Cortex of kidney (tissue), 1 donor: ENCODE measurements at places on chromosomes 6 and 20.

GRCh38 chr6:1689141-1689540 is 79.4 kb downstream of the FOXC1 start:
- no peak for DNase-seq

GRCh38 chr6:87197547-87197946 is 42.2 kb downstream of the ZNF292 start:
- no peak for DNase-seq

- DNase-seq: no peak
Measured at GRCh38 chr6:8881663-8882062, 446.3 kb upstream of the SLC35B3 start.

- no peak for DNase-seq
Measured at GRCh38 chr6:110999634-111000270, 17.9 kb downstream of the RPF2 start.

DNA sequence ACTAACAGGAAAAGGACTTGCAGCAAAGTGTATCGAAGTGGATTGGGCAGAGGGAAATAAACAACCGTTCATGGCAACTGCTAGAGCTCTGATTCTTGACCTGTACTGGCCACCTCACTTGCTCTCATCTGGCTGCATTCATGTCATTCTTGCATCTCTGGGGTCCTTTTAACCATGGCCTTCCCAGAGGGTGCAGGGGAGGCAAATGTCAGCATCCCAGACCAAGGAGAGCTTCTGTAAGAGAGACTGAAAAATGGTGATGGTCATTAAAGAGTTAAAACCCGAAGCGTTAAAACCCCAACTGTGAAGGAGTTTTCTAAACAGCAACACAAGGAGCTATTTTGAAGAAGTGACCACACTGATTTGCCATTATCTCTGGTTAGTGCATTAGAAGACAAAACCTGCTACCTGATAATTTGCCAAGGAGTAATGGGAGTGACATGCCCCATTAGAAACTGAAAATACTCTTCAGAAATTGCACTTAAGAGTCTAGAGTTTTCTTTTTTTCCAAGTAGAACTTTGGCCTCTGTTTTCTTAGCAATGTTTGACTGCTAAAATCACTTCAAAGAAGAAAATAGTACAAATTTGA is 62.4 kb downstream of the APCDD1L start:
- no peak for DNase-seq

GRCh38 chr20:56465997-56466396 is 2.4 kb upstream of the RTF2 start:
- no peak for DNase-seq

- no peak for DNase-seq
Measured at GRCh38 chr6:164085091-164086075, 670.9 kb downstream of the QKI start.

GRCh38 chr20:45892049-45892825 is 1.1 kb downstream of the CTSA start:
- no peak for DNase-seq

GRCh38 chr6:107314531-107314939 is 144.8 kb downstream of the PDSS2 start:
- DNase-seq: no peak

- DNase-seq: no peak
Measured at GRCh38 chr20:4026093-4026601, 10.8 kb upstream of the RNF24 start.

GRCh38 chr20:59777331-59777725 is 156.1 kb downstream of the SYCP2 start:
- no peak for DNase-seq

- no peak for DNase-seq
Measured at GRCh38 chr6:163780994-163781393, 366.5 kb downstream of the QKI start.

GRCh38 chr6:11392778-11393507 is 144.6 kb upstream of the TMEM170B start:
- DNase-seq: no peak

- no peak for DNase-seq
Measured at GRCh38 chr6:56551409-56552120, 91.1 kb downstream of the DST start.

DNA sequence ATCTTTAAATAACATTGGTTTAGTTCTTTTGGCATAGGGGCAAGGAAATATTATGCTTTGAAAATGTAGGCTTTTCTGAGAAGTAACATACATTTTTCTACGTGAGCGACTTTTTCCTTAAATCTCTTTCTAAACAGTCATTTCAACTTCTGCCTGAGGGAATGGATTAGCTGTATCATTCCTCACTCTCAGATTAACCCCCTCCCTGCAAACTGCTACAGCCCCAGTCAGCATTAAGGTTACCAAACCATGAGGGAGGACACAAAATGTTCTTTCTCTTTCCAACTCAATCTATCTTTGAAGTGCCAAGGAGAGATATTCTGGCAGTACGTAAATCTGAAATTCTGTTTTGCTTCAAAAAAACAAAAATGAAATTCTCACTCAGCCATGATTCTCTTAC is 231.3 kb upstream of the FLRT3 start:
- DNase-seq: no peak

DNA sequence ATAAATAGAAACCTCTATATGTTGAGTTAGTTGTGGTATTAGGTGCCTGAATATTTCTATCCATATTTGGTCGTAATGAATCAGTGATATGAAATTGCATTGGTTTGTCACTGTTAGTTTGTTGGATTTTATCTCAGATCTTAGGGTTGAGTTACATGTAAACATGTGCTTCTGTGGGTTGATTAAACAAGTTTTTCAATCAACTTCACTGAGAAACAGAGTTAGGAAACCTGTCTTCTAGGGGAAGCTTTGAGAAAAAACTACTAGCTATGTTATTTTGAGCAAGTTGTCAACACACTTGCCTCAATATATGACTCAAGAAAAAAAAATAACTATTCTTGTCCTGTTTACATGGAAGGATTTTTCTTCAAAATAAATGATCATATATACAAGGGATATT is 14.8 kb upstream of the ADGB start:
- no peak for DNase-seq

- no peak for DNase-seq
Measured at GRCh38 chr20:58330687-58331086, 21.2 kb downstream of the RAB22A start.

DNA sequence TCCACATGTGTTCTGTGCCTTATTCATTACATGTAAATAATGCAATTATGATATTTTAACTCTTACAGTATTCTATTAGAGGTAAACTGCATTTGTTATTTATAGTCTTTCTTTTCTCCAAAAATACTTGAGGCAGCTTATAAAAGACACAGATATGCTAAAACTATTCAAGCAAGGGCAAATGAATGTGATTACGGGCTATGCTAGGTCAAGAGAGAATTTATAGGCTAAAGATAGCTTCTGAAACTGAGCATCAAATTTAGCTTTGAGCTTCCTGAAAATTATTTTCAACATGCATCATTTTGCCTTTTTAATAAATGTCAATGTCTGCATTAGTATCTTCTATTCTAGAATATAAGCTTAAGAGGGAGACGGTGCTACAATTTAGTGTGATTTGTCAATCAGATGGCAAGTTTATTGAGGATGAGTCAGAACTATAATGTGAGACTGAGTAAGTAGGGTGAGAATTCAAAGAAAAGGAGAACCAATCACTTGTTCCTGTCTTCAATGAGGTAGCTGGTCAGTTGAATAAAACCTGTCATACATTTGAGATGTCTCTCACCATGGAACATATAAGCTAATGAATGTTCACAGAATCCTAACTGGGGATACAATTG is 669.4 kb upstream of the CITED2 start:
- no peak for DNase-seq

DNA sequence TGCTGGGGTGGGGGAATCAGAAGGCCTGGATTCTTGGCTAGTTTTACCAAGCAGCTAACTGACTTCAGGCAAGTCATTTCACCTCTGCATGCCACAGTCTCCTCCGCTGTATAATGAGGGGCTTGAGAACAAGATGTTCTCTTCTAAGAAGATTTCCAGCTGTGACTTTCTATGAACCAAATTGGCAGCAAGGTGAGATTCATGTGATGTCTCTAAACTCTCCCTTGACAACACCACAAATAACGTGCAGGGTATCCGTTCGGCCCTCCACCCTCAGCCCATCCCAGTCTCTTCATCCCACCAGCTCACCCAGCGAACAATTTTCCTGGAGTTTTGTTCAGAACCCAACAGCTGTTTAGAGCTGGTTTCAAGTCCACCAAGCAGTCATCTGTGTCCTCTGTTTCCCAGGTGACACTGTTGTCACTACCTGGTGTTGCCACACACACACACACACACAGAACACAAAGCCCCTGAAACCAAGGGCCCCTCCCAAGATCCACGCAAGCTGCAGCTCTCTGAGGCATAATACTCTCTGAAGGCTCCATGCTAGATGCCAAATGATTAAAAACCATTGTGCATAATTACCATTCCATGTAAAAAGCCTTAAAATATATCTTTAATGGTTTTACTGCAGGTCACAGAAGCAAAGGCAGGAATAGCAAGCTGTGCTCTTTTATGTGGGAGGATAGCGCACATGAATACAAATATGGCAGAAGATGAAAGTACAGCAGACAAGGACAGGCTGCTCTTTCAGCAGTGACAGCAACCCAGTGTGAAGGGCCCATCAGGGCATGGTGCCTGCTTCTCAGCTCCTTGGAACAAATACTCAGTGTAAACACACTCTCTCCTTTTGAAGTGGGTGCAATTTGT is 48.2 kb downstream of the ARHGAP18 start:
- DNase-seq: no peak

GRCh38 chr20:3744806-3745685 is 12.6 kb downstream of the HSPA12B start:
- DNase-seq: no peak

DNA sequence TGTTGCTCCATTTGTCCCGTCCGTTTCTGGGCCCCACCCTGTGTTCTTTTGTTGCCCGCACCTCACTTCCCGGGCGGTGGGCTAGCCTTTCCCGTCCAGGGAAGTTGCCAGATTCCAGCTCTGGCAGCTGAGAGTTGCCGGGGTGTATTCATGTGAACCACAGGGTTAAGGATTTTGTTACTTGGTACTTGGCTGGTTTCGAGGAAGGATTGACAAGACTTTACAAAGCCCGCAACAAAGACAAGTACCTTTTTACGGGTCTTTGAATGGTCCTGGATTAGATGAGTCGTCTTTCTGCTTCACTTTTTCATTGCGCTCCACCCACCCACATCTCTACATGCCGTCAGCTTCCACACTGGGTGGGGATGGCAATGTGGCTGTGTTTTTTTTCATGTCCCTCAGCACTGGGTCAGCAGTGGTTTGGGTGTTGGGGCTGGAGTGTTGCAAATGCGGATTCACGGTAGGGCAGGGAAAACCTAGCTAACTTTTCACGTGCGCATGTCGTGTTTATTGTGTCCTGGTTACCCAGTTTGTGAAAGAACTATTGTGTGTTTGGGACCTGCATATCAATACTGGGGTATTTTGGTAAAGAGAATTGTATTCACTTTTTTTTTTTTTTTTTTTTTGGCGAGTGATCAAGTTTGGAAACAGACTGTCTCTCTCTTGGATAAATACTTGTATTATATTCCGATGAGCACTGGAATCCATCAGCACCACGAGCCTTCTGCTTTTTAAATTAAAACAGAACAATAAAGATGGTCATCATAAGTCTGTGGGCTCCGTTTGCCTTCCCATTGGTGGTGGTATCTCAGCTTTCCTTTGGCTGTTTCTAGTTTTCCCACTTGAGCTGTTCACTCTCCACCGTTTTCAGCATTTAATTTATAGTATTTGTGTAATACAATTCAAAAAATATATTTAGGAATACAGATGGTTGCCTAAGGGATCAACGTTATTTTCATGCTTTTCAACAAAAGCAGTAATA is 1.2 kb downstream of the DUSP22 start:
- no peak for DNase-seq

- DNase-seq: no peak
Measured at GRCh38 chr6:126628125-126628524, 288.2 kb downstream of the CENPW start.

GRCh38 chr20:12815231-12815768 is 193.5 kb upstream of the SPTLC3 start:
- no peak for DNase-seq

GRCh38 chr20:7411075-7411474 is 529.2 kb downstream of the HAO1 start:
- no peak for DNase-seq

DNA sequence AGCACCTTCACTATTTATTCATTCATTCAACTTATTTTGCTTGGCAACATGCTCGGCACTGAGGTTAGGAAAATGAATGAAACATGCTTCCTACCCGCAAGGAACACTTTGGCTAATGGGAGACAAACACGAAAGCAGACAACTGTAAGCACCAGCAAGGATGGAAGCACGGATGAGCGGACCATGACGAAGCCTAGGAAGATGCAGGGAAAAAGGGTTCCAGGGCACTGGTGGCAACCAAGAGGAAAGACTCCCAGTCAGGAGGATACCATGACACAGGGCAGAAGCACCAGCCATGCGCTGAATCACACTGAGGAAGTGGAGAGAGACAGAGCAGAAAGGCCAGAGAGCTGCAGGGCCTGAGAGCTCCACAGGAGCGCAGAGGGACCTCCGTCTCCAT is 9.8 kb downstream of the PDE10A start:
- DNase-seq: no peak

DNA sequence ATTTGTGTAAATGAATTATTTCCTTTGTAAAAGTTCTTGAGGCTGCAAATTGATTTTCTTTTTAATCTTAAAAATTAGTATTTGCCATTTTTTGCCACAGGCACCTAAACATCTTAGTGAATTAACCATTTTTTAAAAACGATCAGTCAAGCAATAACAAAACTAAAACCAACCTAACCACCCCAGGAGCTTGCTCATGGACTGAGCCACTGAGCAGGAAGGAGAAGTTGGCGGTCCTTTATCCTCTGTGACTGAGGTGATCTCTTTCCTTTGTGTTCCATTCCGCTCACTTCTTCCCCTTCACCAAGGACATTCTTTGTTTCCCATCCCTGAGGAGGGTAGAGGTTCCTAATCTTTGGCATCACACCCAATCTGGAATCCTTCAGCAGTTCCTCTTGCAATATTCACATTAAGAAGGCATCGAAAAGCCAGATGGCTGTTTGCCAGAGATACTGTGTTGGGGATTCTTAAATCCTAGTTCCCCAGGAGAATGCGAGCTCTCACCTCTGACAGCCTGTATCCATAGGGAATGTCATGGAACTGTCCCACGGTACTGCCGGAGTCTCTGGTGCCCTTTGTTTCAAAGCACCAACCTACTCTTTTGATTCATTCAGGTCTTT is 30.5 kb downstream of the RPRD1B start:
- no peak for DNase-seq

GRCh38 chr20:17542993-17543412 is 11.8 kb upstream of the BFSP1 start:
- no peak for DNase-seq
